Brain microvascular endothelial cell (primary cell): ENCODE measurements at places on chromosomes 3 and 15.
A peak's percentile ranks its signal among the peaks of the same experiment; 100 is the strongest.

- DNase-seq: no peak
Observed at GRCh38 chr15:93035953-93036810, 52.8 kb downstream of the RGMA start.

DNA sequence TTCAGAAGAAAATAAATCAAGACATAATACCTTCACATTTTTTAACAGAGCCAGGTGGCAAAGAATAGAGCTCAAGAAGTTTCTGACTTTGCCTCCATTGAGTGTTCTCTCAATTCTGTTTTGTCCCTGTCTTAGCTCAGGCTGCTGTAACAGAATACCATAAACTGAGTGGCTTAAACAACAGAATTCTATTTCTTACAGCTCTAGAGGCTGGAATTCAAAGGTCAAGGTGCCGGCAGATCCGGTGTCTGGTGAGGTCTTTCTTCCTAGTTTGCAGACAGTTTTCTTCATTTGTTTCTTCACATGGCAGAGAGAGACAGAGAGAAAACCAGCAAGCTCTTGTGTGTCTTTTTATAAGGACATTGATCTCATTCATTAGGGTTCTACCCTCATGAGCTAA, 25.6 kb downstream of the IQCH start:
- no peak for DNase-seq

DNA sequence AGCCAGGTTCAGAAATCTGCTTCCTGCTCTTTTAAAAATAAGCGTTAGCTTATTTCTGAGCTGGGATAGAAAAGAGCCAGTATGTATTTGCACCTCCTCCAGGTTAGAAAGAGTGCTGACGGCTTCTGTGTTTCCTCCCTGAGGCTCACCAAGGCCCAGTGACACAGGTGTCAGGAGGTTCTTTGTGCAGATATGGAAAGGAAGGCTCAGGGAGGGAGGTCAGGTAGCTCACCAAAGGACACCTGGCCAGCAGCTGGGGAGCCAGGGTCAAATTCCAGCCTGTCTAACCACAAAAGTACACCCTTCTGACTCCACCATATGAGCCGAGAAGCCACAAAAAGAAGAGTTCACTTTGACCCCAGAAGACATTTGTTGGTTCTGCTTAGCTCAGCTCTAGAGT, 201.0 kb upstream of the WNT5A start:
- DNase-seq: no peak

DNA sequence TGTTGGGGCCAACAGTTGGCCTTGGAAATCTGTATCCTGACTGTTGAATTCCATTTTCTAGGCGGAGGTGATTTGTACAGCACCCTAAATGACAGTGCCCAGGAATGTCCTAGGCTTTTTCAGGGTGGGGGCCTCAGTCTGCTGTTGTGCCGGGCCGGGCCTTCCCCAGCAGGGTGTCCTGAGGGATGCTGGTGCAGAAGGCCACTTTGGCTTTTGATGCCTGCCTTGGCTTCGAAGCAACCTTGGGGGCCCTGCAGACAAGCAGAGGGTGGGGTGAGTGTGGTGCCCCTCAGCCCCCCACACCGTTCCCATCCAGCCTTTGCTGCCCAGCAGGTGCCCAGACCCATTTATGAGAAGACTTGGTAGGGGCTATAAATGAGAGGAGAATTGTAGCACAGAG, 33.0 kb downstream of the SYNM start:
- no peak for DNase-seq

DNA sequence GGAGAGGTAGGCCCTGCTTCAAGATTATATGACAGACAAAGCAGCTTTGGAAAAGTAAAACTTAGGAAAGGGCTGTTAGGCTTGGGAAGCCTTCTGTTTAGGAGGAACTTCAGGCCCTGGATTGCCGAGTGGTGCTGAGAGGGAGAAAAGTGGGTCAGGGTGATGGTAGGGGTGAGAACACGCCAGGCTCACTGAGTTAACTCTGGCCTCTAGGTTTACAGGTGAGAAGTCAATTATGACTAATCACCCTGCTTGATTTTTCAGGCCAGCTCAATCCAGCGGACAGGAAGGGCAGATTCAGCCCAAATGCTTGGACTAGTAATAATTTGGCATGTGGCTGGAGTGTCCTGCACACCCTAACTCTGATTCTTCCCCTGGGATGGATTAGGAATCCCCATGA, 365.1 kb upstream of the LMCD1 start:
- DNase-seq: no peak

DNA sequence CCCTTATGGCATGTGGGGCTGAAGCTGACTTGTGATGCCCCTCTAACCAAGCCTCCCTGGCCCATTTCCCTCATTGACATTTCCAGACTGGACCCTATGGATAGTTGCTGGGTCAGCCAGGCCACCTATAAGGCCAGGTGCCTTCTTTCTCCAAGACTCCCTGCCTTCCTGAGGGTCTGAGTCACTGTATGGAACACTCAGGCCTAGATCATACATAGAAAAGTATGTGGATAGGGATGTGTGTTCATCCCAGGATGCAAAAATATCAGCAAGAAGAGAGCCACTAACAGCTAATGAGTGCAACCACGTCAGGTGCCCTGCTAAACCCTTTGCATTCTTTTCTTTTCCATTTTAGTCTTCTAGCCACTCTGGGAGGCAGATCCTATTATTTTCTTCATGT, 168.4 kb upstream of the WNT5A start:
- no peak for DNase-seq

DNA sequence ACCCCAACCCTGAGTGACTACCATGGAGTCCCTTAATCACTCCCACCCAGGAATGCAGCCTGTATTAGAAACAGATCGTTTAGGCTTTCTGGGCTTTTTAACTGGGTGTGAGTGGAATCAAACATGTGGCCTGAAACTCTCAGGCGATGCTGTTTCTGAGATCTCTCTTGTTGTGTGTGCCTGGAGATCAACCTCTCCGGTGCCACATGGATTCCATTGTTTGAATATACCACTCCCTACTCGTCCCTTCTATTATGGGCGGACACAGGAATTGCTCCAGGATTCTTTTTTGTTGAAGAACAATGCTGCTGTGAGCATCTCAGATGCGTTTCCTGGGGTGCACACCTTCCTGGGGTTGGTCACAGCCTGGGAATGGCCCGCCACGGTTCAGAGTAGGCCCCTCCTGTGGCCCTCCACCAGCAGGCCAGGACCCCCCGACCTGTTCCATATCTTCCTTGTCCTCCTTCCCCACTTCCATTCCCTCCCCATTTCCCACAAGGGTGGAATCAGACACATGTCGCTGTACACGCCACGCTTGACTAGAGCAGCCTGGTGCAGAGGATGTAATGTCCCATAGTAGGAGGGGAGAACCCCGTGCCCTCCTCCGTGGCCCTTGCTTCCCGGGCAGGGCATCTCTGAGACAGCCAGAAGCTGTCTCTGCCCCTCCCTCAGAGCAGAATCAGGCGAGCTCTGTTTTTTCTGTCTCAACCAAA, 36.4 kb upstream of the PRR23E start:
- DNase-seq: no peak

DNA sequence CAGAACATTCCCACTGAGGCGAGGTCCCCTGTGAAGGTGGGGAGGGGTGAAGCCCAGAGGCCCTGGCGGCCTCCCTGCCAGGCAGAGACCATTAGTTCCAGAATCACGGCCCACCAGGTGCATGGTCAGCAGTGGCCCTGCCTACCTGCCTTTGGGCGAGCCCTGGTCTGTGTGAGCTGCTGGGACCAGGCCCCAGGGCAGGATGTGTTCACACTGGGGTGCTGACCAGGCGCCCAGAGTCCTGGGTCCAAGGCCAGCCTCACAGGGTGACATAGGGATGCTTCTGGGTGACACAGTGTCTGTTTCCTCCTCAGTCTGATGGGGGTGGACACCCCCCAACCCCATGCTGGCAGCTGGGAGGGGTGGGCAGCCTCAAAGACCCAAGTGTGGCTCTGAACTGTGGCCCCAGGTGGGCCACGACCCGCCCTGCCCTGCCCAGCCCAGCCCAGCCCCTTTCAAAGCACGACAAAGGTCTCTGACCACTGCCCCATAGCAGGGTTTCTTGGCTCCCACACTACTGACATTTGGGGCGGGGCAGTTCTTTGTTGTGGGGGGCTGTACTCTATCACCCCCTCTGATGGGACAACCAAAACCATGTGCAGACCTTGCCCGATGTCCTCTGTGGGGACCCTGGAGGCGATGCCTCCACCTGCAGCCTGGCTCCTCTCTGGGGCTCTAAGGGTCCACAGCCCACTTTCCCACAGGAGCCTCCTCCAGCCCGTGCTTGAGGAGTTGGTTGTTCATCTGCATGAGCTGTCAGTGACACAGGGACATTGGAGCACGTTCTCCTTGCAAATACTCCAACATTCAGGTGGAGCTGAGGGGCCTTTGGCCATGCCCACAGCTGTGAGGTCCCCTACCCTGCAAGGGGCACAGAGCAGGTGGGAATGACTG, 44.8 kb upstream of the SLC41A3 start:
- DNase-seq: no peak

DNA sequence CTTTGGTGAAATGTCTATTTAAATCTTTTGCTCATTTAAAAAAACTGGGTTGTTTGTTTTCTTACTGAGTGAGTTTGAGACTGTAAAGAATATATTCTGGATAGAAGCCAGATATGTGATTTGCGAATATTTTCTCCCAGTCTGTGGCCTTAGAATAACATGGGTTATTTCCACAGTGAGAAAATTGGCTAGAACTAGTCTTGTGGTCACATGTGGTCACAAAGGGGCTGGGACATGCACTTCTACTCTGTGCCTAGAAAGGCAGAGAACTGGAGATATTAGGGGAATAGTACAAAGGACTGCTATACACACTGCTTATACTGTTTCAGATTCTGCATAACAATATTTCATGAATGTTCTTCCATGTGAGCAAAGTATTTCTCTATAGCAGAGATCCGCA, 79.9 kb upstream of the RGMA start:
- DNase-seq: peak; percentile 52

- no peak for DNase-seq
Observed at GRCh38 chr3:129859272-129859671, 34.2 kb downstream of the TMCC1 start.

DNA sequence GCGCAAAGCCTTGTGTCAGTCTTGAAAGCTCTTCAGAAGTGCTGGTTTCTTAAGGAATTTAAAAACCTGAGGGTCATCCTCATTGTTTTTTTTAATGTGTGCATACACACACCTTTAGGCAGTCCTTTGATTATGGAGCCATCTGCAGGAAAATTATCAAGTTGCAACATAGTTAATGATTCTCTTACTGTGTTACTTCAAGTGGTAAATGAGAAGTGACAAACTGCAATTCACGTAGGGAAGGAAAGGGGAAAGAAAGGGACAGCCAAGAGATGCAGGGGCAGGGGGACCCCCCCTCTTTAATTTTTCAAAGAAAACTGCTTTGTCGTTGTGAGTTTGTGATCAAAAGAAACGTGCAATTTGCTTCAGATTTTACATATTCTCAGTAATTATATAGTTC, 162.4 kb upstream of the CGNL1 start:
- DNase-seq: no peak

- no peak for DNase-seq
Observed at GRCh38 chr3:138942861-138943623, 3.9 kb downstream of the FOXL2 start.

GRCh38 chr3:170368921-170369320, 11.4 kb downstream of the SKIL start:
- DNase-seq: no peak

DNA sequence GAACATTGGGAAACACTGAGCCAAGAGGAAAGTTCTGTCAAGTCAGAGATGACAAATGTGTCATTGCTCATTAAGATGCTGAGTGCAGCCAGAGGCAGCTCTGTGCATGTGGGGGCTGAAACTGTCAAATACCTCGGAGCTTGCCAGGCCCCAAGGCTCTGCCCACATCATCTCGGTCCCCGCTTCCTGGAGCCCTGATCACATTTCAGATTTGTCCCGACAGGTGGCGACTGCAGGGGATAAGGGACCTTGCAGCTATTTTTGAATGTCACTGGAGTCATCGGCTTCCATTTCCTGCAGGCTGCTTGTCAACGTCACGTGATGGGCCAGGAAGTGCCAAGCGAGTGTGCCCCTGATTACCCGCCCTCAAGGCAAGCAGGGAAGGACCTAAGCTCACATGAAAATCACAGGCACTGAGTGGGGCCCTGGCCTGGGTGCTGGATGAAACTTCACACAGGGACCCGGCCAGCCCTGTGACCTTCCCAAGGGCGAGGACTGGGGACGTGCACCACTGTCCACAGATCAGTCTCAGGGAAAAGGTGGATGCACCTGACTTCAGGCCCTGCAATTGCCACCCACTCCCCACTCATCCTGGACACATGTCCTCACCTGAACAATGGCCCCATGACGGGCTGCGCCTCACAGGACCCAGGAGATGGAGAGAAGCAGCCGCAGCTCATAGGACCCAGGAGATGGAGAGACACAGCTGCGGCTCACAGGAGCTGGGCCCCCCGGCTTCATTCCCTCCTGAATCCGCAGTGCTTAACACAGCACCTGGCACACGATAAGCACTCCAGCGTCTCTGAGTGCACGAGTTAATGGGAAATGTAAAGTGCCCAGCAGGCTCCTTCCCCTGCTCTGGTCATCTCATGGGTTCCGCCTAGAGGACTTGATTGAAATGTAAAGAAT, 73.4 kb downstream of the NUP210 start:
- DNase-seq: no peak

- DNase-seq: no peak
Observed at GRCh38 chr15:75809986-75810750, 33.1 kb upstream of the UBE2Q2 start.

DNA sequence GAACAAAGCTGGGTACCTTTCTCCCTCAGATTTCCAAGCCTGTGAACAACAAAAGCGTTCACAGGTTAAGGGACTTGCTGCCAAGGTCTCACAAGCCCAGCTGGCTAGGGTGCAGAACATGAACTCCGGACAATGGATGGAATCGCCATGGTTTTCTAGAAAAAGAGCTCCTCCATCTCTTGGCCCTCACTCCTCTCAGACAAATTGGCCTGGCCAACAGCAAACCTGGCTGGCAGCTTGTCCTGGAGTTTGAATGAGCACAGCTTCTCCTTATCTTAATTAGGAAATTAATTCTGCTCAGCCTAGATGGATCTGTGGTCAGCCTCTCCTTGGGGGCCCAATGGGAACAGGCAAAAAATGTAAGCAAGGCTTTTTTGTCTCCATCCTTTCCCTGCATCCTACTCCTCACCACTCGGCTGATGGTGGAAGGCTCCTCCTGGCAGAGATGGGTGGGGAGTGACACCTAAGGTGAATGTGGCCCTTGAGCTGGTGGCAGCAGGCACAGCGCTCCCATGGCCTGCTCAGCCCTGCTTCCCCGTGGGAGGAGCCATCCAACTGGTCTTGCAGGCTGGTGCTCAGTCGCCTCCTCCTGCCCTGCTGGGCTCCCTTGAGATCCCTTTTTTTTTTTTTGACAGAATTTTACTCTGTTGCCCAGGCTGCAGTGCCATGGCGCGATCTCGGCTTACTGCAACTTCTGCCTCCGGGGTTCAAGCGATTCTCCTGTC, 5.8 kb downstream of the KLHL25 start:
- no peak for DNase-seq

- DNase-seq: no peak
Observed at GRCh38 chr3:69930564-69930963, 69.0 kb upstream of the SAMMSON start.

- no peak for DNase-seq
Observed at GRCh38 chr3:10457560-10457959, 47.8 kb downstream of the ATP2B2 start.

GRCh38 chr15:40992241-40992741, 39.0 kb downstream of the CHAC1 start:
- DNase-seq: no peak
